ENCODE measurements at places on chromosomes 5 and 9.

- H3K4me1 ChIP-seq: no peaks in the 10 kb centered on the region
- H3K27ac ChIP-seq: no peak overlapping the region
- no peaks in the 10 kb centered on the region for H3K27me3 ChIP-seq
- DNase-seq: no peak
These were observed 569.8 kb upstream of the RIOK2 start for GRCh38 chr5:97752871-97753270.

GRCh38 chr5:154653418-154653763 lies 101.8 kb upstream of the LARP1 start:
- H3K4me3 ChIP-seq: no peak overlapping the region
- no peaks in the 10 kb centered on the region for H3K4me1 ChIP-seq
- no peaks in the 10 kb centered on the region for H3K27me3 ChIP-seq
- H3K36me3 ChIP-seq: no peaks in the 10 kb centered on the region
- no peak overlapping the region for H3K27ac ChIP-seq
- no peak for DNase-seq

- no peak overlapping the region for H3K4me3 ChIP-seq
- no peaks in the 10 kb centered on the region for H3K4me1 ChIP-seq
- H3K27me3 ChIP-seq: no peaks in the 10 kb centered on the region
- H3K36me3 ChIP-seq: no peaks in the 10 kb centered on the region
- DNase-seq: no peak
These were observed 815.0 kb downstream of the CDH18 start for GRCh38 chr5:19172926-19173470.

DNA sequence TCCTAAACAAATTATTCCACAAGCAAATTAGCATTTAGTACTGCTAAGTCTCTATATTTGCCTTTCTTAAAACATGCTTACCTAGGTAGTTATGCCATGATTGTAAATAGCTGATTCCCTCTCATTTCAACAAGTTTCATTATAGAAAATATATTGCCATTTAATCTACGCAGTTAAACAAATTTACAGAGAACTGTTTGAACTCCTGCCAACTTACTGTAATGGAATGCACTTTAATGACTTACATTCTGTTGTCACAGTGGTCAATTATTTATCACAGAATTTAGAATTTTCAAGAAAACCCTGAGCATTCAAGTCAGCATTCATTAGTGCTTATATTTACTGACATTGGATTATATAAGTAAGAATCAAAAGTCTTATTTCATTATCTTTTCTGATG lies 19.6 kb downstream of the SLC38A9 start:
- H3K27me3 ChIP-seq: no peaks in the 10 kb centered on the region
- no peak overlapping the region for H3K4me3 ChIP-seq
- H3K4me1 ChIP-seq: peaks cover 19% of the 10 kb centered on the region
- no peak for DNase-seq
- no peaks in the 10 kb centered on the region for H3K36me3 ChIP-seq

DNA sequence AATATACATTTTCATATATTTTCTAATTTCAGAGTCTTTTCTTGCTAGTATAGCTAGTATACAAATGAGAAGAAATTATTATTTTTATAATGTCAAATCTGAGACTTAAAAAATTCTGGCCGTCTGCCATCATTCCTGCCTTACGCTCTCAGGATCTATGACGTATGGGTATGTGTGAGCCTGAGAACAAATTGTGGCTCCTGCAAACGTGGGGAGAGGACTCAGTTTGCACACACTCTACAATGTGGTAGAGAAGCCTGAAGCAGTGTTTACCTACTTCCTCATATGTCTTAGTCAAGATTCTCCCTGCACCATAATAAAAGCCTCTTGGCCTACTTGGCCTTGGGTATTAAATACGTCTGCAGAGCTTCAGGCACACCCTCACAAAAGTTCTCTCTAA lies 825.4 kb downstream of the SEMA5A start:
- H3K36me3 ChIP-seq: no peaks in the 10 kb centered on the region
- H3K4me3 ChIP-seq: no peak overlapping the region
- no peaks in the 10 kb centered on the region for H3K4me1 ChIP-seq
- no peaks in the 10 kb centered on the region for H3K27me3 ChIP-seq
- no peak for DNase-seq
- no peak overlapping the region for H3K27ac ChIP-seq

DNA sequence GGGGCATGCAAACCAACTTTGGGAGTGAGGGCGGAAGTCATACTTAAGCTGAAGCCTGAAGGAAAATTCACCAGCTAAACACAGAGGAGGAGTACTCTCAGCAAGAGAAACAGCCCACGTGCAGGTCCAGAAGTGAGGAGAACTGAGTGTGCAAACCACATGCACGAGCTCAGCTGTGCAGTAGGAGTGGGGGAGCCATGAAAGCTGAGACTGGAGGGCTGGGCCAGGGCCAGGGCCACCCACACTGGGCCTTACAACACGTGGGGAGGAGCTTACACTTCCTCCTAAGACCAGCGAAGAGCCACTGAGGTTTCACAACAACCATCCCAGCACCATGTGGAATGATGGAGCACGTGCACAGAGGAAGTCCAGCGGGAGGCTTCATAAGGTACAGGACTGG lies 9.3 kb upstream of the WWC1 start:
- no peak overlapping the region for H3K4me3 ChIP-seq
- no peak for DNase-seq
- no peaks in the 10 kb centered on the region for H3K36me3 ChIP-seq
- H3K27ac ChIP-seq: no peak overlapping the region

DNA sequence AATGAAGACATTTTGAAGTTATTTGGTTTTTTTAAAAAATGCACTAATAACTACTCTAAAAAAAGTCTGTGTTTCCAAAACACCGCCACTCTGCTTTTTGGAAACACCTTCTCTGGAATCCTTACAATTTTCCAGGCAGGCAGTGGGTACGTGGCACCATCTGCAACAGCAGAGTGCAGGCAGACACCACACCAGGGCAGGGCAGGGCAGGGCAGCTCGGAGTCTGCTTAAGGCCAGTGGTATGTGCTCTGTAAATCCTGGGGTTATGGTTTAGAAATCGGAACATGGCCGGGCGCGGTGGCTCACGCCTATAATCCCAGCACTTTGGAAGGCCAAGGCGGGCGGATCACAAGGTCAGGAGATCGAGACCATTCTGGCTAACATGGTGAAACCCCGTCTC lies 97.6 kb downstream of the TLE1 start:
- H3K27ac ChIP-seq: no peak overlapping the region
- no peaks in the 10 kb centered on the region for H3K27me3 ChIP-seq
- peaks cover 38% of the 10 kb centered on the region for H3K4me1 ChIP-seq
- no peak overlapping the region for H3K4me3 ChIP-seq

GRCh38 chr9:5357431-5358105 lies 17.9 kb upstream of the RLN1 start:
- H3K27me3 ChIP-seq: no peaks in the 10 kb centered on the region
- no peaks in the 10 kb centered on the region for H3K36me3 ChIP-seq
- no peak overlapping the region for H3K4me3 ChIP-seq

- H3K4me1 ChIP-seq: no peaks in the 10 kb centered on the region
- H3K4me3 ChIP-seq: no peak overlapping the region
- no peak for DNase-seq
- no peaks in the 10 kb centered on the region for H3K27me3 ChIP-seq
These were observed 273.6 kb downstream of the PTPRD start for GRCh38 chr9:10339152-10339551.
